ENCODE measurements at places on chromosomes 12 and 14.
A peak's percentile ranks its signal among the peaks of the same experiment; 100 is the strongest.

DNA sequence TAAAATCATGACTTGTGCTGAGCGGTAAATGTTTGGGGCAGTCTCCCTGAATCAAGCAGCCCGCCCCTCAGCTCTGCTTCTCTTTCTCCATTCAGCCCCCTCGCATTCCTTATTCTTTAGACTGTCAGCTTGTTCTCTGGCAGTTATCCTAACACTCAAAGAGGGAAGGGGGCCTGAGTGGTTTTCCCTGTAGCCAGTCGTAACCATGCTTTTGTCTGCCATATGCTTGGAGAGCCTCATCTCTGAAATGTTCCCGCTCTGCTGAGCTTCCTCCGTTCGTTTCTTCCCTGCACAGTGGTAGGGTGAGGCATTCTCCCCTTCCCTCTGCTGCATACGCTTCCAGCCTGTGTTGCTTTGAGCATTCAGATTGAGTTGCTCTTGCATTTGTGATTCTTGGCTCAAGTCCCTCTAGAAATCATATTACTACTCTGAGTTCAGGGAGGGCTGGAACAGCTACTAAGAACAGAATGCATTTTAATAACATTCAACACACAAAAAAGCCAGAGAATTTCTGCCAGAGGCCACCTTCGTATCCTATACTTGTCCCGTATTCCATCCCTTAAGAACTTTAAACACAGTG lies 119.7 kb downstream of the FBXL14 start:
- no peak for DNase-seq

GRCh38 chr12:47397664-47398281 lies 308.1 kb downstream of the RPAP3 start:
- DNase-seq = peak; percentile 67

- DNase-seq = peak; percentile 90
Observed at GRCh38 chr14:35814371-35815005, 5.4 kb upstream of the RALGAPA1 start.

DNA sequence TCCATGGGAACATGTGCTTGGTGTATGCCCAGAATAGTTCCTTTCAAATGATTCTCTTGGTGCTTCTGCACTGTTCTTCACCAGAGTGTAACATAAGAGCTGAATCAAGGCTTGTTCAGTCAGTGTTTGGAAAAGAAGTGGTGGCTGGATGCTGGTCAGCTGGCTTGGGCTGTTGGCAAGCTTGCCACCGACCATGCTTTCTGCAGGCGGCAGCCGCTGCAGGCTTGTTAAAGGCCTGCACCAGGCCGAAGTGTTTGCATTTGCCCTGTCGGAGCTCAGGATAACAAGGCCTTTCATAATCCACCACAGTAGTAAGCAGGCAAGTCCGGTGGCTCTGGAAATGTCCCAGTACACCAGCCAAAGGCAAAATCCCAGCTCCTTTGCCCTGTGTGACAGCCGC lies 26.9 kb downstream of the DAAM1 start:
- DNase-seq = no peak

- DNase-seq = no peak
Observed at GRCh38 chr12:123471374-123472068, 13.6 kb downstream of the SNRNP35 start.

- no peak for DNase-seq
Observed at GRCh38 chr12:24723759-24724158, 225.1 kb downstream of the BCAT1 start.

GRCh38 chr12:4962539-4963486 lies 53.1 kb downstream of the KCNA1 start:
- DNase-seq = no peak

DNA sequence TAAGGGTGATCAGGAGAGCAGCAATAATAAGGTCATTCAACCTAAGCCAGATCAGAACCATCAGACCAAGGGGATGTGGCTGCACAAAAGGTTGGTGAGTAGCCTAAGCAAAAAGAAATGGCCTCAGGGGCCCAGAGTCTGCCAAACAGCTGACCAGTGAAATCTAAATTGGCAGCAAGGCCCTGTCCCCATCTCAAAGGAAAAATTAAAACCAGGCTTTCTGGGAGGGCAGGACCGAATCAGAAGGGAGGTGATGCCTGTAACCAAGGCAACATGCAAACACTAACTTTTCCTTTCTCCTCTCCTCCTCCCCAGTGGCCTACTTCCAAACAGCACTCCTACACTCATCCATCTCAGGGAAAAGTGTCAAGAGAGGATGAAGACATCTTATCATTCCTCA lies 256.4 kb downstream of the NUAK1 start:
- no peak for DNase-seq

DNA sequence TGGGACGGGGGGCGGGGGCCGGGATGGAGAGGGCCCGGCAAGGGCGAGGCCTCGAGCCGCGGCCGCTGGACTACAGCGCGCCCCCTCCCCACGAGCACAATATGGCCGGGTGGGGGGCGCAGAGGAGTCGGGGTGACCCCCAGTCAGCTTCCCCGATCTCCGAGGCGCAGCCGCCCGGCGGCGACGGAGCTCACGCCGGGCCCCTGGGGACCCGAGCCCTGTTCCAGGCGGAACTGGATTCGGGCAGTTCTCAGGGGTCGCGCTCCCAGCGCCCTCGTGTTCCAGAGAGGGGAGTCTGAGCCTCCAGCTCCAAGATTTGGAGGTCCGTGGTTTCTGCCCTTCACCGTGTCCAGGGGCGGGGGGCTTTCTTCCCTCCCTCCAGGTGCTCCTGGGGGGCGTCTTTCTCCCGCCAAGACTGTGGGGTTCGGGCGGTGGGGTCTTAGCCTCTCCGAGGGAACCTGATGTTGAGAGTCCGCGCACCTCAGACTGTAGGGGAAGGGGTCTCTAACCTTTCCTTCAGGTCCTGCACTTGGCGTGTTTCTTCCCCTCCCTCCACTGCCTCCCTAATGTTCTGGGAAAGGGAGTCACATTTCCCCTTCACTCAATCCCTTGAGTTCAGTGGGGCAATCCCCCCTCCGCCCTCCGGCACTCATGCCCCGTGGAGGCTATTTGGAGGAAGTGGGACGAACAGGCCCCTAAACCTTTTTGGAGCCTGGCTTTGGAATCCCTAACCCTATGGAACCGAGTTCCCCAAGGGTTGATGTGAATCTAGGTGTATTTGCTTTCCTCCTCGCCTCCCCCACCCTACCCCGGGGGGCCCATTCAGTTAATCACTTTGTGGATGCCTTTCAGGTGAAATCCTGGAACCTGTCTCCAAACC lies 584 bp downstream of the ACVR1B start:
- peak; percentile 65 for DNase-seq

DNA sequence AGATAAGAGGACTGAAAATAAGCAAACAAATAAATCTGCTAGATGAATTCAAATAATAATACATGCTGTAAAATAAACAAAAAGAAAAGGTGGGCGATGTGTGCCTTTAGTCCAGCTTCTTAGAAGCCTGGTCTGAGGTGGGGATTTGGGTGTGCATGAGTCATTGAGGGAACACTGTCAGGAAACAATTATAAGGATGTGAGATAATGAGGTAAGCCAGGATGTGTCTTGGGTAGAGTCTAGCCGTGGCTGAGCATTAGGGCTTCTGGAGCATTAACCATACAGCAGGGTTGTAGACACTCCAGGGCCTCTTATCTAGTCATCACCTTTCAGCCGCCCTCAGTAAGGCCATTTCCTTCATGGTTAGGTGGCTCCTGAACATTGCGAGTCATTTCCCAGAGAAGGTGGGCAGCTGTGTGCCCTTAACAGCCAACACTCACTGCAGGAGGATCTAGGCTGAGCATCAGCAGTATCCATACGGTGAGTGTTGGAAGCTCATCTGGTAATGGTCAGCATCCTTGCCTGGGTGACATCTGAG lies 405.6 kb downstream of the GLT1D1 start:
- no peak for DNase-seq

Measured in activated effector memory CD4-positive, alpha-beta T cell treated with anti-CD3 and anti-CD28 coated beads, Interleukin-2, amount 50 U/mL, for 16 hours (primary cell).